Osteoblast (primary cell): ENCODE measurements at places on chromosomes 5 and 9.
A peak's percentile ranks its signal among the peaks of the same experiment; 100 is the strongest.

DNA sequence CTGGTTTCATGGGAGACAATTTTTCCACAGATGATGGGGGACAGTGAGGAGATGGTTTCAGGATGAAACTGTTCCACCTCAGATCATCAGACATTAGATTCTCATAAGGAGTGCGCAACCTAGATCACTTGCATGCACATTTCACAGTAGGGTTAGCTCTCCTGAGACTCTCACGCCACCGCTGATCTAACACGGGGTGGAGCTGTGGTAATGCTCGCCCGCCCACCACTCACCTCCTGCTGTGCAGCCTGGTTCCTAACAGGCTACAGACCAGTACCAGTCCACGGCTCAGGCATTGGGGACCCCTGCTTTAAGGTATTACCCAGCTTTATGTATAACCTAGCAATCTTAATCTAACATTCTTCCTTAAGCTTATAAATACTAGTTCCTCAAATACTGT lies 35.6 kb downstream of the TTC39B start:
- no peak for DNase-seq

DNA sequence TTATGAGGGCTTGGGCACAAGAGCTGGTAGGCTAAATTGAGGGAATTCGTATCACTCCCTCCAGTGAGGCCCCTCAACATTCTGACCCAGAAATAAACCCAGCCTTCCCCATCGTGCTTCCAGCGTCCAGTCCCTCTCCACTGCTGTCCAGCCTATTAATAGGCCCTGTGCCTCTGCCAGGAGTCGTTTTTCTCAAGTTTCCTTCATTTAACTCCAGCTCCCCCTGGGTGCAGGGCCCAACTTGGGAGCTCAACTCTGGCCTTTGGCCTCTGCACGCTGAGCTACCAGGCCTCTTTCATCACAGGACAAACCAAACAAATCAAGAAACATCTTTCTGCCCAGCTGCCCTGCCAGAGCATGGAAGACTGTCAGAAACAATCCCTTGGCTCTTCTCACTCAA lies 10.0 kb downstream of the HBEGF start:
- no peak for DNase-seq

GRCh38 chr5:123696921-123697341 lies 185.0 kb downstream of the CSNK1G3 start:
- DNase-seq: no peak

GRCh38 chr5:130189961-130190360 lies 285.7 kb downstream of the CHSY3 start:
- DNase-seq: no peak

GRCh38 chr5:125582352-125582751 lies 835.9 kb upstream of the ZNF608 start:
- DNase-seq: no peak

DNA sequence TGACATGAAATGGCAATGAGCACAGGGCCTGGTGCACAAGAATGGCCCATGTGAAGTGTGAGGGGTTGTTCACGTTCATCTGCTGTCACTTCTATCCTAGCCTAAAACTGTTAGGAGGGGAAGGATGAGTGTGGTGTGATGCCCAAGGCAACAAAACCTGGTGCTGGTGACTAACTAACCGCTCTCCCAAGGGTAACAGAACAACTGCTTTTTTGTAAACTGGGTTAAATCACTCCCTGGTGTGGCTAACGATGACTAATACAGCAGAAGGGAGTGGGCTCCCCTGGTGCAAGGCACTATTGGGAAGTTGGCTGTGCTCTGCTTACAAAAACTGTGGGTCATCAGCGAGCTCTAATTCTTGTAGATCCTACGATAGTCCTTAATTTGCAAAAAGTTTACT lies 103.2 kb upstream of the VCAN start:
- DNase-seq: peak; percentile 66

DNA sequence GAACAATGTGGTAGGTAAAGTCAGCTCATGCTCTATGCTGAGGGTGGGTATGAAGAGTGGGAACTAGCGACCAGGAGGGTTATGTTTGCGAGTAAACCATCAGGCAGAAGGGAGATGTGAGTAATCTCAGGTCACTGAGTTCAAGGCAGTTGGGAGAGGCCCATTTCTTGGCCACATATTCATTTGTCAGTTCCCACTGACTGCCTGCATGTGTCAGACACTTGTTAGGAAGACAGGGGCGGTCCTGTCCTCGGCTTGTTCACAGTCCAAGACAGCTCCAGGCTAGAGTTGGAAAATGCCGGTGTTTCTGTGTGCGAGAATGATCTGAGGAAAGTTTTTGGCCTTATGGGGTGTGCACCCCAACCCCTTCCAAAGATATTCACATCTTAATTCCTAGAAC lies 48.6 kb upstream of the GDNF start:
- DNase-seq: no peak

DNA sequence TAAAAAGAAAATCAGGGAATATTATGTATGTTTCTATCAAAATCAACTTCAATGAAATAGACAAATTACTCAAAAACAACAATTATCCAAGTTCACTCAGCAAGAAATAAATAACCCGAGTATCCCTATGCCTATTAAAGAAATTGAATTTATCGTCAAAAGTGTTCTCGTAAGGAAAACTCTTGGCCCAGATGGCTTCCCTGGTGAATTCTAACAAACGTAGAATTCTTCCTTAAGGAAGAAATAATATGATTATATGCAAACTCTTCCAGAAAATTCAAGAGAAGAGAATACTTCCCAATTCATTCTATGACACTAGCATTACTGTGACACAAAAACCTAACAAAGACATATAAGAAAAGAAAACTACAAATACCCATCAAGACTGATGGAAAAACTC lies 29.7 kb downstream of the FAM78A start:
- DNase-seq: no peak

- no peak for DNase-seq
Measured at GRCh38 chr5:31036411-31036810, 157.1 kb upstream of the CDH6 start.

- no peak for DNase-seq
Measured at GRCh38 chr9:134988706-134989105, 71.0 kb upstream of the FCN1 start.
